ENCODE measurements at places on chromosomes 7 and 10.

GRCh38 chr10:103663802-103664201, 170.3 kb downstream of the NEURL1 start:
- no peak for DNase-seq

- DNase-seq = no peak
Observed at GRCh38 chr7:25897261-25897782, 254.7 kb upstream of the NFE2L3 start.

DNA sequence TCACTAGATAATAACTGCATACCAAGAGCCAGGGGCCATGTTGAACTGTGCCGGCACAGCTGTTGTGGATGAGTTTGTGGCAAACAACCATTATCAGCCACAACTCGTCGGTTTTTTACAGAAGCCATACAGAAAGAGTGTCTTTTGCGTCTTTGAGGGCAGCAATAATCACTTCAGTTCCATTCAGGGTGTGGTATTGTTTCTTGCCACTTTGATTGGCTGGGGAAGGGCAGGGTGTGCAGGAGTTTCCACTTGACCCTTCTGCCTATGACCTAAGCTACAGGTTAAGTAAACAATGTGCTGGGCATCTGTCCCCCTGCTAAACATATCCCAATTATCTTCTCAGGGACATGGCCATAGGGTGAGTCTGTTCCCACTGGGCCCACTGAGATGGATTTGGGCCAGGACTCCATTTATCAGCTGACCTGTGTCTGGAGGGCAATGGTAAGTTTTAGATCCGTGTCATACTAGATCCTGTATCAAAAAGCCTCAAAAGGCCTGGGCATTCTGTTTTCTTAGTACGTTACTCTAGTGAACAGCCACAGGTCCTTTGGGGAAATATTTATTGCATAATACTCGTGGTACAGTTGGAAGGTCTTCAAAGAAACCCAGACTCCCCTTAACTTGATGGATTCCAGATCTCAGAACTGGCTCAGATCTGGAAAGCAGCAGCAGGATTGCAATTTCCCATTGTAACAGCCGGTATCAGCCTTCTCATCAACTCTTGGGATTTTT, 15.9 kb downstream of the ZNF3 start:
- DNase-seq = no peak

DNA sequence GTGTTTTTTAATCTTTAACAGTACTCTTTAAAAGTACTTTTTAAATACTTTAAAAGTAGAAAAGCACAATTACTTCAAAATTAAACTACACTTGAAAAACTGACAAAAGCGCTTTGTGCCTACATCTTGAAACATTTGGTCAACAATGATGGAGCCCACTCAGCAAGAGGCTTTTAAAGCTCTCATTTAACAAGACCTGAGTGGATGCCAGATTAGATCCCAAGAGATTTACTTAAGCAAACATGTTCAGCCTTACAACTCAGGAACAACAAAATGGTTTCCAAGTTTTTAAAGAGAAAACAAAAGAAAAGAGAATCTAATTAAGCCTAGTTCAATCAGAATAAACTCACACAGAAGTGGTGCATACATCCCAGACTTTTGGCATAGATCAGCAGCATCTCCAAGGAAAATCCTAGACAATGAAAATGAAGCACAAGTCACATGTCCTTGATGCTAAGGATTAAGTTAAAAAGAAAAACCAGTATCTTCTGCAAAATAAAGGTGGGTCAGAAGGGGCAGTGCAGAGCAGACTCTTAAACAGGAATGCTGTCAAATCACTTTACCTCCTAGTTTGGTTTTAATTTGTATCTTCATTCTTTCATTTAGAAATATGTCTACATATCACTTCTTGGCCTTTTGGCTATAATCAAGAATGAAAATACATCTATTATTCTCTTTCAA, 26.2 kb downstream of the HIBADH start:
- DNase-seq = no peak
